Calu3 (cell line): ENCODE measurements at places on chromosomes 7 and 10. TPM values are rescaled to one million over a fixed set of nuclear protein-coding genes. Genes with fewer than 3 reads are reported as not detected.

The NEUROD6 gene
- not detected in 2 replicates for total RNA-seq

The CYP2W1 gene
- 0.71 and 1.3 TPM in 2 replicates for total RNA-seq

The PNLIP gene
- total RNA-seq = not detected in 2 replicates

The ASAH2 gene
- total RNA-seq = 3.3 and 3.9 TPM in 2 replicates

The ADGRA1 gene
- total RNA-seq = not detected in 2 replicates

The GRIFIN gene
- total RNA-seq = not detected in 2 replicates

The GIMAP5 gene
- not detected in 2 replicates for total RNA-seq

The SMURF1 gene
- 28.2 and 29.7 TPM in 2 replicates for total RNA-seq

The HGF gene
- total RNA-seq = not detected in 2 replicates

GRCh38 chr7:136053689-136054485 lies 76.7 kb upstream of the MTPN start:
- DNase-seq = no peak

DNA sequence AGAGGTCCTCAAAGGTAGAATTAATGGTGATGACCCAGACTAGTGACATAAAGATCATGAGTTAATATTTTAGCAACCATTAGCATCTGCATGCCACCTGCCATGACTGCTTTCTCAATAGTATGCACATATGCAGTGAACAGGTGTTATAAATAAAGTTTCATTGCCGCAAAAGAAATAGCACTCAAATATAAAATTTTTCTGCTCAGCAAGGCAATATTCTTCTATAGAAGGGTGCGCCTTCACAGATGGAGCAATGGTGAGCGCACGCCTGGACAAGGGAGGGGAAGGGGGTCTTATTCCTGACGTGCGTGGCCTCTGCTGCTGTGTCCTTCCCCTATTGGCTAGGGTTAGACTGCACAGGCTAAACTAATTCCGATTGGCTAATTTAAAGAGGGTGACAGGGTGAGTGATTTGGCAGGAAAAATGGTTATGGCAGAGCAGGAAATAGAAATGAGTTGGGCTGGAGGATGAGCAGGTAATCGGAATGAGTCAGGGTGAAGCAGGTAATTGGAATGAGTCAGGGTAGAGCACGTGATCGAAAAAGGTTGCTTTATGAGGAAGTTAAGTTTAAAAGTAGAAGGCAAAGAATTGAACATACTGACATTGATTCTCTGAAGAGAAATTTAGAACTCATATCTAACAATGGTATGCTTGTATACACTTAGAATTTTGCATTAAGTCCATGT lies 24.7 kb upstream of the TRIM24 start:
- DNase-seq = peak; percentile 9

GRCh38 chr7:139124084-139124914 lies 14.8 kb upstream of the ZC3HAV1 start:
- DNase-seq = no peak

GRCh38 chr7:2710286-2710655 lies 22.3 kb downstream of the AMZ1 start:
- no peak for DNase-seq

GRCh38 chr10:79939969-79940368 lies 8.9 kb downstream of the SFTPD start:
- DNase-seq = no peak

DNA sequence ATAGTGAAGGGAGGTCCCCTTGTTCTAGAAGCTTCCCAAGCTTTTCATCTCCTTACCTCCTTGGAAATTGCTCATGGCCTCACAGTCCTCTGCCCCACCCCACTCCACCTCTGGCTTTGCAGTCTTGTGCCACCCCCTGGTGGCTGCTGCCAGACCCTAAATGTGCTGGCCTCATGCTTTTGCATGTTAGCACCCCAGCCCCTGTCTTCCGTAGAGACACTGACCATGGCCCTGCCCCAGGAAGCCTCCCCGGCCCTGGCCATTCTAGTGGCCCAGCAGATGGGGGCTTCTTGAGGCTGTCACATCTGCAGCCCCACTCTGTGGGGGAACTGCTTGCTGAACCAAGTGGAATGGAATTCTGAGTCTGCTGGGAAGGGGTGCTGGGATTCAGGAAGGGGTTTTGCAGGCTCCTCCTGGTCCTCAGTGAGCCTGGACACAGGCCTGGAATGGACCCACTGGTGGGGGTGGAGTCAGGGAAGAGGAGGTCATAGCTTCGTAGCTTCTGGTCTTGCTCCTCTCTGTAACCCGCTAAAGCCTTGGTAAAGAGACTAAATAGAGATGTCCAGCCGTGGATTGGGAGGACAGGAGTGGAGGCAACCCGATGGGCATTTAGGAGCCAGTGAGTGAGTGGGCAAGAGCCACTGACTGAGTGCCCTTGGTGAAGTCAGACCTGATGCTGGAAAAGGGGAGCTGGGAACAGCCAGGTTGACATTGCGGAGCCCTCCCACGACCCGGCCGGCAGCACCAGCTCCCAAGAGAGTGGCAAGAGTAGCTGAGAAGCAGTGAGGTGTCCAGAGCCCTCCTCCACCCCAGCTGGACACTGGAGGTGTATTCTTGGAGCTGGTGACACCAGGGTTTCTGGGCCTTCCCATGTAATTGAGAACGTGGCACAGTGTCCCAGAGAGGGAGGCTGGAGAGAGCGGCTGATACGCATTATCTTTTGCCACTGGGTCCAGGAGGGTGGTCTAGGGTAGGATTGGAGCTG lies 20.9 kb downstream of the RAMP3 start:
- DNase-seq = peak; percentile 35

DNA sequence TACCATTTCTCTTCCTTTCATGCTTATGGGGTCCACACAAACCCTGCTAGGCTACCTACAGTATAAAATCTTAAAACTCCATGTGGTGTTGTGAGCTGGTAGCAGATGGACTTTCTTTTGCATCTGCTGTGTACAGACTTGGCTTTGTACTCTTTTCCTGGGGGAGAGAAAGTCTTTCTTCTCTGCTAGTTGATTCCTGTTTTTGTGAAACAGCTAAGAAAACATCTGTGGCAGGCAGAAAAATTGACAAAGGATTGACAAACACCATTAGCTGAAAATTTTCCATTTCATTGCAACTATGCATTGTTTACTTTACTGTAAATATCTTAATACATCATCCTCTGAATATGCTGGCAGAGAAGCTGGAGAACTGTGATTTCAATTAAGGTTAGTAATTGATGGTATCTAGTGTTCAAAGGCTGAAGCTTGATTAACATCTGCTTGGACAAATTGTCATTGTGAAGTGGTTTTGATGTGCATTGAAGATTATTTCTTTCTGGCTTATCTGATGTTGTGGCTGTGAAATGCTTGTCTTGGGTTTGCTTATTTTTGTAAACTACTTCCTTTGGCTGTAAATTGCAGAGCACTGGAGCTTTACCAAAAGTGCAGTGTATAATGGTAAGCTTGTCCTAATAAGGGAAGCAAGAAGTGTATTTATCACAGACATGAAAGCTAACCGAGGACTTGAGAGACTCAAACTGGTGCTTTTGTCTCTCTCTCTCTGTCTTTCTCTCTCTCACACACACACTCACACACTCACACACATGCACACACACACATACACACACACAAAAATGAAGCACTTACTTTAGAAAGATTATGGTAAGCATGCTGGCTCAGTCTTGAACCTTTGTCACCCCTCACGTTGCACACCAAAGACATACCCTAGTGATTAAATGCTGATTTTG lies at the start of gene FOXP2:
Gene FOXP2, plus strand, starts transcription at position 660 of the 908 bp plus-strand sequence. CDS start 11,697 bp downstream, outside the sequence.
- DNase-seq = no peak

- DNase-seq = peak; percentile 40
Measured at GRCh38 chr7:48424731-48425130, 253.5 kb downstream of the ABCA13 start.

GRCh38 chr7:47503281-47503680 lies 78.6 kb downstream of the TNS3 start:
- no peak for DNase-seq

DNA sequence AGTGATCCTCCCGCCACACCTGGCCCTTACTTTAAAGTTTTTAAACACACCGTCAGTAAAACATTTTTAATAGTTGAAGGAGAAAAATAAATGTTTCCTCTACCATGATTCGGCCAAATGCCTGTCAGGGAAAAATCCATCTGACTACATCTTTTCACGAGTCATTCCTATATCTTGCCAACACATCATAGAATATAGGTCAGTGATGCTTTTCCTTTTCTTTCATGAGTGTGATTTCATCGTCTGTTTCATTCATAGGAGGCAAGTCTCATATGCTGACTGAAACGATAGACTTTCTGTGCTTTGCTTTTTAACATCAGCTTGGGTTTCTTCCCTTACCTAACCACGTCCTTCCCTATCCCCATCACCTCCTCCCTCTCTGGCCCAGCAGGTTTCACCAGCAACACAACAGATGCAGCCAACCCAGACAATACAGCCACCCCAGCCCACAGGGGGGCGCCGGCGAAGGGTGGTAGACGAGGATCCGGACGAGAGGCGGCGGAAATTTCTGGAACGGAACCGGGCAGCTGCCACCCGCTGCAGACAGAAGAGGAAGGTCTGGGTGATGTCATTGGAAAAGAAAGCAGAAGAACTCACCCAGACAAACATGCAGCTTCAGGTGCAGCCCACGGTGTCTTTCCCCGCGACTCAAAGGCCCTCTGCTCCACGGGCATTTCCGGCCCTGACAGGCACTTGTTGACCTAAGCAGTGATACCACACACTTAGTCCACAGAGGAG lies 149.2 kb downstream of the TRIL start:
- no peak for DNase-seq

DNA sequence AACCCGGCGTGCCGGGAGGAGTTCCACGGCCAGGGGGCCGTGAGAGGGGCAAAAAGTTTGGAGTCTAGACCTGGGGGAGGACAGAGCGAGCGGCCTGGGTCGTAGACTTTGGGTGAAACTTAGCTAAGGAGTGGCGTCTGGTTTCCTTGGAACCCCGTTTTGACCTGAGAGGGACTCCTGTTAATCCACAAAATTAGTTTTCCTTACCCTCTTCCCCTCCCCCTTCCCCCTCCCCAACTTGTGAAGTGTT lies 574 bp downstream of the MARCHF5 start:
- DNase-seq = no peak

GRCh38 chr7:105835441-105835840 lies 41.0 kb downstream of the ATXN7L1 start:
- no peak for DNase-seq

GRCh38 chr7:30815951-30816644 lies 44.9 kb downstream of the MINDY4 start:
- no peak for DNase-seq

DNA sequence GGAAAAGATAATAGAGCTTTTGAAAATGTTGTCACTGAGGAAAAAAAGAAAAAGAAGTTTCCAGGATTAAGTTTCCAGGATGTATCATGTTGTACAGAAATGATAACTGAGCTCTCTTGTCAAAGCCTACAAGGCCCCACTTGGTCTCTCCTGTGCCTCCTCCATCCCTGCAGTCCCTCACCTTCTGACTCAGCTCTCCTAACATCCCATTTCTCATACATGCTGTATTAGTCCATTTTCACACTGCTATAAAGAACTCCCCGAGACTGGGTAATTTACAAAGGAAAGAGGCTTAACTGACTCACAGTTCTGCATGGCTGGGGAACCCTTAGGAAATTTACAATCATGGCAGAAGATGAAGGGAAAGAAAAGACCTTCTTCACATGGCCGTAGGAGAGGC lies 3.8 kb upstream of the DGKI start:
- DNase-seq = no peak

DNA sequence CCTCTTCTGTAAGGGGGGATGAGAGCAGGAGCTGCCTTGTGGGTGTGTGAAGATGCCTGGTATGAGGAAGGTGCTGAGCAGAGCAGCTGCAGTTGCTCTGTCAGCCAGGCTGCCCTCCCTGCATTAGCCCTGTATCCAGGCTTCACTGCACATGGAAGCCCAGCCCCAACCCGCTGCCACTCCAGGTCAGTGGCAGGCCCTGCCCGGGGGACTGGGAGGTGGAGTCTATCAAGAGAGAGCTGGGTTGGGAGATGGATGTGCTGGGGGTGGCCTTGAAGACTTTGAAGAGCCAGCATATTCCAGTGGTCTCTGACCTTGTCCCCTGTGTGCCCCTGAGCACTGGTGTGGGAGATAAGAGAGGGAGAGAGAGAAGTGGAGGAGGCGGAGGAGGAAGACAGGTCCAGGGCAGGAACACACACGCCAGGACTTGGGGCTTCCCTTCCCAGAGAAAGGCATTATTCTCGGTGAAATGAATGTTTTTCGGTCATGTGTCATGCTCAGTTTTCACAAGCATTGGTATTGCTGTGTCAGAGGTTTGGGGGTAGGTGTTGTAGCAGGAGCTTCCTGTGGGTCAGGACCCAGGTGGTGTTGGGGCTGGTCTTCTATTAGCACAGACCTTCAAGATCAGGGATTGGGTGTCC lies 2.6 kb downstream of the PPIF start:
- no peak for DNase-seq

DNA sequence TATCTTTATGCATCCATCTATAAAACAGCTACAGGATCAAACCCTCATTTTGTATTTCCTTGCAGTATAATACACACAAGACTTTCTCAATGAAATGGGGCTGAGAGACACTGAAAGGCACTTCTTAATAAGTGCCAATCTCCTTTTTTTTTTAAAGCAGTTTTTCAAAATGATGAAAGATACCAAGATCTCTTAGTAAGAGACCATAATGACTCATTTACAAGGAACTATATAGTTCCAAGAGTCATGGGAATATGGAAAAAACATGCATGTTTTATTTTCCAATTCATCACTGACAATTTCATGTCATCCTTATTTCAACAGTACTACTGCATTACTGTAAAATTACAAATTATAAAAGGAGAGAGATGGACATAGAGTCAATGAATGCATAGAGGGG lies 973.7 kb downstream of the GATA3 start:
- no peak for DNase-seq

DNA sequence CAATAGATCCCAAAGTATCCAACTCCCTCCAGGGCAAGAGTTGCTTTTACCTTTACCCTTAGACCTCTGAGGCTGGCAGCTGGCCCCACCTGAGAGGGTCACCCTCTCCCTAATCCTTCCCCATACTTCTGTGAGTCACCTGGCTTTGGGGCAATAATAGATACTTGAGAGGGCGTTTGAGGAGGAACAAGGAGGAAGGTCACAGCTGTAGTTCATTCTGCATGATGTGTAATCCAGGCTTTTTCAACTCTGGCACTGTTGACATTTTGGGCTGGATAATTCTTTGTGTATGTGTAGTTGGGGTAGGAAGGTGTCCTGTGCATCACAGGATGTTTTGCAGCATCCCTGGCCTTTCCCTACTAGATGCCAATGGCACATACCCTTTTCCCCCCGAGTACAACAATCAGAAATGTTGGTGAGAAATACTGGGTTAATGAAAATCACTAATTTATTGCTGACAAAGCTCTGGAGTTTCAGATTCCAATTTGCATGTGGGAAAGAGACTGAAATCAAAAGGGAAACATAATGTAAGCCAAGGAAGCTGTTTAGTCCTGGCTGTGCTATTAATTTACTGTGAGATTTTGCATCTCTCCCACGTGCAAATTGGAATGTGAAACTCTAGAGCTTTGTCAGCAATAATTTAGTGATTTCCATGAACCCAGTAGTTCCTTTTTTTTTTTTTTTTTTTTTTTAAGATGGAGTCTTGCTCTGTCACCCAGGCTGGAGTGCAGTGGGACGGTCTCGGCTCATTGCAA lies 3.6 kb downstream of the BLVRA start:
- no peak for DNase-seq

DNA sequence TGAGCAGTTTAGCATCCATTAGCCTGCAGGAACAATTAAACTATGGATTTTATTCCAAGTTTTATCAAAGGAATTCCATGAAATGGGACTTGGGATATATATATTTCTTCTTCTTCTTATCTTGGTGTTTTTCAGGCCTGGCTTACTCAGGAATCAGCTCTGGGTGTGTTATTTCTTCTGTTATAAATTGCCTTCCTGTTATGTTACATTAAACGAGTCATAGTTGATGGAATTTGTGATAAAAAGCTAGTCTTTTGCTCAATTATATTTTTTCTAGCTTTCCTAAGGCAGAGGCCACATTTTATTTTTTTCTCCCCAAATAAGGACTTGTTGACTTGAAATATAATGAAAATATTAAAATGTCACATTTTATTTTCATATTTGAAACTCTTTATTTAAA lies 141.3 kb downstream of the EPC1 start:
- DNase-seq = no peak
